ENCODE measurements at places on chromosomes 16 and 17.

DNA sequence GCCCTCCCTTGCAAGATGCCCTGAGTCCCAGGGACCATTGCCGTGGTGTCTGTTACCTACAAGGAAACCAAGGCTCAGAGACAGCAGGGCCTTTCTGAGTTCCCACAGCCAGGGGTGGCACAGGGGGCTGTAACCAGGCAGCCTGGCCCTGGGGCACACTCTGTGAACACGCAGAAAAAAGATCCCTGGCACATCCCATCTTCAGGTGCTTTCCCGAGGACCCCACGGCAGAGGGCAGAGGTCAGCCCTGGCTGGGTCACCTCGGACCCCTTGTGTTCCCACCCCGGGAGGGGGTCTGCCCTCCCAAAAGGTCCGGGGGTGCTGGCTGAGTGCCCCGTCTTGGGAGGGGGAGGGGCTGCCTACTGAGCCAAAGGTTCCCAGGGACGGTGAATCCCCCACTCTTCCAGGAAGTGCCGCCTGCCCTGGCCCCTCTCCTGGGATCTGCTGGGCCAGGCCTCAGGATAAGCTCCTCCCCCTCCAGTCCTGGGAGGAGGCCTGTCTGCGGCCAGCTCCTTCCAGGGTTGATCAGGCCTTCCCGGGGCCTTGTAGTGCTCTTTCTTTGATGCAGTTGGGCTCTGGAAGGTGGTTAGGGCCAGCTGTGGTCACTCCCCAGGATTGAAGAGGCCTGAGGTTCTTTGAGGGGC lies 8.1 kb downstream of the GLIS2 start:
- no peak for DNase-seq

DNA sequence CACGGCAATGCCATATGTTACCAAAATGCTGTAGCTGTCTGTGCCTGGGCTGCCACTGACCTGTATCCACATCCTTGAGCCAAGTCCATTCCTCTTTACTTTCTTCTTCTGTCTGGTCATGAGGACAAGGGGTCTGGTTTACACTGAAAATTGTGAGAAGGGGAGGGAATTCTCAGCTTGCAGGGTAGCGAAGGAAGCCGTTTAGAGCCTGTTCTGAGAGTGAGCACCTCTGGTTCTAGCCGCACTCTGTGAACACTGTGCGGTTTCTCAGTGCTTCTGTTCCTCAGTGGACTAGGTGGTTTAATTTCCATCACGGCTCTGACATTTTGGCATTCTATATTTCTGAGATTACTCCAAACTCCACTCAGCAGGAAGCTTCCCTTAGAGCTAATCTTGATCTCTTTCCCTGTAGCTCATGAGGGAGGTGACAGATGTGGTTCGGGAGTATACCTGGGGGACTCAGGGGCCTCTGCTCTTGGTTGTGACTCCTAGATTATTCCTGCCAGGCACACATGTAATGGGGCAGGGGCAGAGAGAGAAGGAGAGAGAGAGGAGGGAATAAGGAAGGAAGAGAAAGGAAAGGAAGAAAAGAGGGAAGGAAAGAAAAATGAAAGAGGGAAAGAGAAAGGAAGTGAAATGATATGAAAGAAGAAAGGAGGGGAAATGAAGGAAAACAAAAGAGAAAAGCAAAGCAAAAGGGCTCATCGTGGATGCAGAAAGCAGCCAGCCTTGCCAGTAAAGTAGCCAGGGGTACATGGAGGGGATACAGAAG lies 14.2 kb upstream of the TBX21 start:
- DNase-seq, result no peak

GRCh38 chr16:12205378-12206097 lies 229.0 kb downstream of the SNX29 start:
- no peak for DNase-seq

DNA sequence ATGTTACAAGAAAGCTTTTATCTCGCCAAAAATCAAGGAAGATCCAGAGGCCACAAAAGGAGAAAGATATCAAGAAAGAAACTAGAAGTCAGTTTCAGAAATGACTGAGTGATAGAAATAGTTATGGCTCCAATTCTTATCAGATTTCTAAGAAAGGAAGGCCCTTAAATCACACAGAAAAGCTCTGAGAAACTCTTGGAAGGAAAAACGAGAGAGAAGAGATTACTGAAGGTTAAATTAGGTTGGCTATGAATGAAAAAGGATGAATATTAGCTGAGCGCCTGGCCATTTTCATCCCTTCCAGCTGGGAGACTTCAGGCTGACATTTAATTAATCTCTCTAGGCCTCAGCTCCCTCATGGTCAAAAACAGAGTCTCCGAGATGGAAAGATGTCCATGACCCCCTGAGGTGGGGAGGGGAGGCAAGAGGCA lies 72.3 kb downstream of the CYTH1 start:
- peak; percentile 54 for DNase-seq

- DNase-seq, result peak; percentile 71
Measured at GRCh38 chr17:13346996-13347762, 254.6 kb downstream of the HS3ST3A1 start.

DNA sequence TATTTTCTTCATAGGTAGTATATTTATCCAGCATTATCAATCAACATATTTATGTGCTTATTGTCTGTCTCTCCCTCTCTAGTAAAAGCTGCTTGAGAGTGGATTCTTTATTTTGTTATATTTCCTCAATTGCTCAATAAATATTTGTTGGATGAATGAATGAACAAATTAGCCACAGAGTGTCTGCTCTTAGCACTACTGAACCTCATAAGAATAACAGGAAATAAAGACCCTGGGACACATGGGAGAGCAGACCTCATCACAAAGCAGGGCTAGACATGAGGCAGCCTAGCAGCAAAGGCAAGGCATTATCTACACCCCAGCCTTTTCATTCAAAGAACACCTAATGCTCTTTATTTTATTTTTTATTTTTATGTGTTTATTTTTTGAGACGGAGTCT lies 34.9 kb upstream of the TANC2 start:
- no peak for DNase-seq

DNA sequence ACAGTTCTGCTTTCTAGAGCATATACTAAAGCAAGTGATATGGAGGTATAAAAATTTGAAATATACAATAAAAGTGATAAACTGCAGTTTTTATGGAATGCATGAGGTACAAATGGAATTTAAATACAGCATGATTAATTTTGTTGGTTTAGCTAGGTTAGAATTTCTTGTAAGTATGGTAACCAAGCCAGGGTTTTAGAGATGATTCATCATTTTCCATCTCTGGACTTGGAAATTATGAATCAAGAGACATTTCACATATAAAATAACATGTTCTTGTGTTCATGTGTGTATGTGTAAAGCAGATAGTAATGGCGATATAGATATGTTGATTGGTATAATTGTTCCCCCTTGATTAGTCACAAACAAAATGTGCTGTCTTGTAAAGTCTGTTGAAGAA lies 1219.8 kb downstream of the CDH8 start:
- DNase-seq, result no peak
